NCI-H1417 (cell line): ENCODE measurements at places on chromosomes 16 and 17.

DNA sequence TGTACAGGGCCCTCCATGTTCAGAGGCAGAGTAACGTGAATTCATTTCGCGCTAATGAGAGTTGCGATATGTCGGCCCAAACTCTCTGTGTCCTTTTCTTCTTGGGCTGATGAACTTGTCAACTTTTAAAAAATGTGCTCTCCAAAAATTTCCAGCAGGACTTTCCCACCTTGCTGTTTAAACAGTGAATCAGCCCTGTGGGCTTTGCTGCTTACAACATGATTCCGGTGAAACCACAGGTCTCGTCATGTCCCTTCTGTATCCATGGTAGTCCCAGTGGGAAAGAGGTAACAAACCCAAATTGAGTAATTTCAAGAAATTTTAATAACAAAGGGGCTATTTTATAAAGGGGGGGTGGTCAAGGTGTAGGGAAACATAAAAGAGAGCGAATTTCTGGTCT lies 612.9 kb downstream of the MAF start:
- DNase-seq = no peak

GRCh38 chr16:12063004-12063395 lies 86.5 kb downstream of the SNX29 start:
- no peak for DNase-seq

GRCh38 chr16:66146798-66147197 lies 219.7 kb upstream of the CDH5 start:
- DNase-seq = no peak

DNA sequence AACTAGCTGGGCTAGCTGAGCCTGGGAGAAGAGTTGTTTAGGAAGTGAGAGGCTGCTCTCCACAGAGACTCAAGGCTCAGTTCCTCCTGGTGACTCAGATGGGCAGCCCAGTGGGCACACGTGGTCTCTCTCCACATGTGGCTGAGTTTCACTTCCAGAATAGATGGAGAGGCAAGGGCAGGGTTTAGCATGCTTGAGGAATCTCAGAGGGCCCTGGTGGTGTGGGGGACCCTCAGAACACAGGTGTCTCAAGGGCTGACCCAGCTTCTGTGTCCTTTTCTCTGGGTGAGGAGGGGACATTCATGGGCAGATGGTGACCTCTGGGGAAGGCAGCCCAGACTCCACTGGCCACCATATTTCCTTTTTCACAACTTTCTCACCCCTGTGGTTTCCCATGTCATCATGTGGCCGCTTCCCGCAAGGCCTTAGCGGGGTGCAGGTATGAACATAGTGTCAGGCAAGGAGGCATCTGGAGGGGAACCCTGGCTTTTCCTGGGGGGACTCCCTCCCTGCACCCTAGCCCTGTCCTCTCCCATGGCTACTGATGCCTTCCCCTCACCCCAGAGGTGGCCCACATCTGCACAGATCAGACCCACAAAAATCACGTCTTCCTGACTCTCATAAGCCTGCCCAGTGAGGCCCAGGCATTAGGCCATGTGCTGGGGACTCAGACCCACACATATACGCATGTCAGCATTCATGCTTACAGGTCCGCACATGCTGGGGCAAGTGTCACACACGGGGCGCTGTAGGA lies 3.3 kb downstream of the GRN start:
- no peak for DNase-seq

- no peak for DNase-seq
Observed at GRCh38 chr16:50282010-50282538, 15.7 kb downstream of the ADCY7 start.

DNA sequence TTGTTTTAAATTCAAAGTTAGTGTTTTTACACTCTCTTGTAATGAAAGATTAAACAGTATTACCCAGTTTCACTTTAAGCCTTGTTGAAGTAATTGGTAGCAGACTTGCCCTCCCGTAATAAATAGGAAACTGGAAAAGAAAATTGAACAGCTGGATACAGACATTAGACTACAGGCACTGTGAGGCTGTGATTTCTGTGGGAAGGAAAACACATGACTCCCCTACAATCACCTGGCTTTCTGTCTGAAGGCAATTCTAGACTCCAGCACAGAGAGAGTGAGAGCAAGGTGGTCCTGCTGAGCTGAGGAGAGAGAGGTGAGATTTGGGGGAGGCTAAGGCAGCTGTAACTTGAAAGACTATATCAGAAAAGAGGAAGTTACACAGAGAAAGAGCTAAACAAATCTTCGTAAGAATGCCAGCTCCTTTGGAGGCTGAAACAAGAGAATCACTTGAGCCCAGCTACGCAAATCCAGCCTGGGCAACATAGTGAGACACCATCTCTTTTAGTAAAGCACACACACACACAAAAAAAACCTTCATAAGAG lies 57.8 kb upstream of the CDYL2 start:
- DNase-seq = no peak

DNA sequence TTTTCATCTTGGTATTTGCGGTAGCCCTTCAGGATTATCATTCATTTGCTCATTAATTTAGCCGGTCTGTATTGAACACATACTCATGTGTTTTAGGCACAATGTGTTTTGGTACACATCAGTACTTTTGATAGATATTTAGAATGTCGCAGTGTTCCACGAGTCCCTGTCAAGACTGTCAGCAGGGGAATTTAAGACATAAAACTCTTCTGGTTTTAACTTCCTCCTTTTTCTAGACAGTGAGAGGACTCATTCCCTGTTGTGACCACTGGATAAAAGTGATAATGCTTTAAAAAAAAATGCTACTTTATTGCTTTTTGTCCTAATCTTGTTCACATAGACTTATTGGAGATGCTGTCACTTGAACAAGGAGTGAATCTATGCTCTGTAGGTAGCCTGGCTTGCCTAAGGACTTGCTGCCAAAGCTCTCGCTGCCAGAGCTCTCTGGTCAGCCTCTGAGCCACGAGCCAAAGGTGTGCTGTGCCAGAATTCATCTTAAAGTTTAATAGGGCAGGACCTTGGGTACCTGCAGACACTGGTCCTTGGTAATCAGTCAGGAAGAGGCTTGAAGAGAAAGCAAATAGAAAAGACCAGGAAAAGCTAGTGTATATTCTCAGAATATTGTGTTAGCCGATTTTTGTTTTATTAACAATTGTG lies 5.4 kb downstream of the DCAF7 start:
- DNase-seq = no peak

- DNase-seq = no peak
Observed at GRCh38 chr17:66573078-66573477, 261.8 kb upstream of the CACNG5 start.

GRCh38 chr16:78984887-78985464 lies 615.6 kb downstream of the MAF start:
- no peak for DNase-seq

DNA sequence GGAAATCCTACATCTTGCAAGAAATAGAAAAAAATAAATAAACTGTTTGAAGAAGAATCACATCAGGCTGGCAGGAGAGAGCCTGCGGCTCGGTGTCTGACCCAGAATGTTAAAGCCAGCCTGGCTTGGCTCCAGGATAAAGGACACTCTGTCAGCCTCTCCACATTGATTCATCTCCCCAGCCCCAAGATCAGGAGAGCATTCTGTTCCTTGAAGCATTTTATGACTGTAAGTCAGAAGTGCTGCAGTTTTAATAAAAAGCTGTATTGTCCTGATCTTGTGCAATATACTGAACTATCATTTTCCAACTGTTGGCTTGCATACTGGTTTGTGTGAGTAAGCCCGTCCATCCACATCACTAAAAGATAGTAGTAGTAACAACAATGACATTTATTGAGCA lies 426.6 kb downstream of the HAPSTR1 start:
- DNase-seq = no peak

DNA sequence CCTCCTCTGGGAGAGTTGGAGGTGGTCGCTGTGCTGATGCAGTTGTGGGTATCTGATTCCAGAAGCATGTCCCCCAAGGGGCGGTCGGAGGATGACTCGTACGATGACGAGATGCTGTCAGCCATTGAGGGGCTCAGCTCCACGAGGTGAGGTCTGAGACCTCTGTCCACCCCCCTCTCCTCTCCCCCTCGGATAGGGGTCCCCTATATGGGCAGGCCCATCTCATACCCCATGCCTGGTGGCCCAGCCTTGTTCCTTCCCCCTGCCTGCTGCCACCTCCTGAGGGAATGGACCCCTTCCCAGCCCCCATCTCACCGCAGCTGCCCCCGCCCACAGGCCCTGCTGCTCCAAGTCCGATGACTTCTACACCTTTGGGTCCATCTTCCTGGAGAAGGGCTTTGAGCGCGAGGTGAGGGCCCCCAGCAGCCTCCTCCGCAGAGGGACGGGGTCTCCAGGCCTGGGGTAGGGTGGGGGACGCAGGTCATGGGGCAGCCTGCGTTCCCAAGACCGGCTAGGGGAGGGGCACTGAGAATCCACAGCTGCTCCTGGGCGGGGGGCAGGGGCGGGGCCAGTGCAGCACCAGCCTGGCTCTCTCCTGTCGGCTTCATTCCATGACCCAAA lies 39.2 kb downstream of the ADCY7 start:
- no peak for DNase-seq

GRCh38 chr16:89721546-89722391 lies 432 bp downstream of the ZNF276 start:
- peak; percentile 61 for DNase-seq
